ENCODE measurements at places on chromosomes 13 and 19.

DNA sequence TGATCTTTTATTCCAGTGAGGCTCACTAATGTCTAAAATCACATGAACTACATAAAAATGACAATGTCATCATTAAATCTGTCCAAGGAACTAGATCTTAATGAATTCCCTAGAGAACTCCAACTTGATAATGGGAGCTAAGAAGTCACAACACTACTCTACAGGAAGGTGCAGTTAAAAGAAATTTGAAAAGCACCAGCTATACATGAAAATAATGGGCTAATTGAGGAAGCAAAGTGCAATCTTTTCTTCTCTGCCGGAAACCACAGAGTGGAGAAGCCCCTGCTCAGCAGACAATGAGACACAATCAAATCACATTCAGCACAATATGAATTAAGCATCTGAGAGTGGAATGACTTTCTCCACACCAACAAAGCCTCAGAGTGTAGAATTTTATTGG lies 261.7 kb downstream of the LHFPL6 start:
- DNase-seq = no peak

DNA sequence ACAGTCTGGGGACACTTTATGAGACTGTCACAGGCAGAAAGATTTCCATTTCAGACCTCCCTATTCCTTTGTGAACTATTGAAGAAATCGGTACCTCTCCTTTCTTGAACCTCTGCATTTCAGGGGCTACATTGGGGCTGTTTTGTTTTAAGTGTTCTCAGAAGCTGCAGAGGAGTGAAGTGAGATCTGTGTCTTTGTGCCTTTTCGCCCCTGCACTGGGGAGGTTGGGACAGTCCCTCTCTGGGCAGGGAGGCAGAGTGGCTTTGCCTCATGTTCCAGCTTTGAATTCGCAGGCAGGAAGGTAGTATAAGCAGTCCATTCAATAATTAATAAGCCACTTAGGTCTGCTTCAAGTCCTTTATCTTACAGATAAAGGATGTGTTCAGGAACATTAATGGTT lies 9.5 kb upstream of the AMER2 start:
- no peak for DNase-seq

- DNase-seq = no peak
Observed at GRCh38 chr13:109897988-109898624, 111.7 kb upstream of the IRS2 start.

DNA sequence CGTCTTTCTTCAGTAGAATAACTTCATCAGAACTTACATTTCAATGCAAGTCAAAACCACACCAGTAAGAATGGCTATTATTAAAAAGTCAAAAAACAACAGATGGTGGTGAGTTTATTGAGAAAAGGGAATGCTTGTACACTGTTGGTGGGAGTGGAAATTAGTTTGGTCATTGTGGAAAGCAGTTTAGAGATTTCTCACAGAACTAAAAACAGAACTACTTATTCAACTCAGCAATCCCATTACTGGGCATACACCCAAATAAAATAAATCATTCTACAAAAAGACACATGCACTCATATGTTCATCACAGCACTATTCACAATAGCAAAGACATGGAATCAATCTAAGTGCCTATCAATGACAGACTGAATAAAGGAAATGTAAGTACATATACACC lies 231.2 kb downstream of the NHLRC3 start:
- no peak for DNase-seq

DNA sequence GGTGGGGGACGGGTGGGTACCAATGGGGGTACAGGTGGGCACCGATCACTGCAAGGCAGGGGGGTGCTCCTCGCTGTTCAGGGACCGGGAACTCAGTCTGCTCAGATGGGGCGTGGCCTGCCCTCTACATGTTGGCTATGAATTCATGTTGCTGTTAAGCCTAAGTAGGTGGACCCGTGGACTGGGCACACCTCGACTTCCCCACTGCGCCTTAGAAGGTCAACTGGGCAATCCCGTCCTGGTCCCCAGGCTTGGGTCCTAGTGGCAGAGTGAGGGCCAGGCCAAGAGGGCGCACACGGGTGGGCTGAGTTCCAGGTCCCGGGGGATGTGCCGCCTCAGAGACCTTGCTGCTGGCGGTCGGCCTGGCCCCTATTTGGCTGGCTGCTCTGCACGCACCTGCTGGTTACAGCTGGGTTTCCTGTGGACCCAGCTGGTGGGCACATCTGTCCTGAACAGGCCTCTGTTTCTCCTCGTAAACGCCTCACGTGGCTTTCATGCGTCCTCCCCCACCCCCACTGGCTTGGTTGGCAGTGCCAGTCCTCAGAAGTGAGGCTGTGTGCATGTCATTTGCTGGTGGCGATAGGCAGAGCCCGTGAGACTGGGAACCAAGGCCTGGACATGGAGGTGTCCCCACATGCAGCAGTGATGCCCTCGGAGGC lies 13.5 kb upstream of the ZNF554 start:
- DNase-seq = no peak

DNA sequence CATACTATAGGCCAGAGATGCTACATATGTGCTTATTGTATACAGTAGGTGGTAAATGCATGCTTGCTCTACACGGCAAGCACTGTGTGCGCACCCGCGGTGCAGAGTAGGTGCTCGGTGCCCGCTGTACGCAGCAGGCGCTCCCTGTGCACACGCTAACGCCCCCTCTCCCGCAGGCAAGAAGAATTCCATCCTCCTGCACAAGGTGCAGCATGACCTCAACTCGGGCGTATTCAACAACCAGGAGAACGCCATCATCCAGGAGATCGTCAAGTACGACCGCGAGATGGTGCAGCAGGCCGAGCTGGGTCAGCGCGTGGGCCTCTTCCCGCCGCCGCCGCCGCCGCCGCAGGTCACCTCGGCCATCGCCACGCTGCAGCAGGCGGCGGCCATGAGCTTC lies 17.7 kb downstream of the POLRMT start:
- no peak for DNase-seq

DNA sequence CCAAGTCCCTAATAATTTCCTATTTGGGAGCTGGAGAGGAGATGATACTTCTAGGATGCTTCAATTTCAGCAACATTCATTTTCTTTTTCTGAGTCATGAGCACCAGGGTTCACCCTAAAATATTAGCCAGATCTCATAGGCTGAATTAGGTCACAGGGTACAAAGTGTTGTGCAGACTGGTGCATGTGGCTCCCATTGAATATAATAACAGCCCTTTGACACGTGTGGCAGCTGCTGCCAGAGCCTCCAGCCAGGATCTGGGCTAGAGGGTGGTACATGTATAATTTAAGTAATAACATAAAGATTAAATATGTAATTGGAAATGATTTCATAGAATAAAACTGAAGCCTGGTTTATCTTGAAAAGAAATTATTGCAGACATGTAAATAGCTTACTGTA lies 244.9 kb downstream of the ATP8A2 start:
- no peak for DNase-seq

GRCh38 chr19:43315851-43316250 lies 37.6 kb upstream of the CD177 start:
- DNase-seq = no peak

GRCh38 chr13:84896128-84896527 lies 903.1 kb downstream of the SLITRK6 start:
- DNase-seq = no peak

DNA sequence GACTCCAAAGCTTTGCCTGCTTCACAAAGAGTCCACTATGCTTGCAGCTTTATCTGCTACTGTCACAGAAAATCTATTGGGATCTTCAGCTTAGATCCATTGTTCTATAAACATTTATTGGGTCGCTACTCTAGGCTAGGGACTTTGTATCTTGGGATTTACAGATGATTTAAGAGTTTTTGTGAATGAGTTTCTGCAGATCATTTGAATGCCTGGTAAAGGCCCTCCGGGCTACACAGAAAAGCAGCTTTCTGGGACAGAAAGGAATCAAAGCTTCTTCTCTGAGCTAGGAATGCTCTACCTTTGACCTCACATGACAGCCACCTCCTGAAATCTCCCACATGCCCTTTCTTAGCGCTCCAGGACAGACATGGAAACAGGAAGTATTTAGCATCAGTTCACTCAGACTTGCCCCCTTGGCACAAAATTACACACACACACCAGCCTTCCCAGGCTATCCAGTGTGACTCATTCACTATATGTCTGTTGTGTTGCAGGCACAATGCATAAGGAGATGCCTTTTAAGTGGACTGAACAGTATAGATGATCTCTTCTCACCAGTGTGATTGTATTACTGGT lies 492.4 kb downstream of the DACH1 start:
- DNase-seq = no peak

- DNase-seq = no peak
Observed at GRCh38 chr19:37999309-38000213, 92.6 kb downstream of the SIPA1L3 start.

- DNase-seq = no peak
Observed at GRCh38 chr13:101828119-101828518, 375.6 kb downstream of the ITGBL1 start.

DNA sequence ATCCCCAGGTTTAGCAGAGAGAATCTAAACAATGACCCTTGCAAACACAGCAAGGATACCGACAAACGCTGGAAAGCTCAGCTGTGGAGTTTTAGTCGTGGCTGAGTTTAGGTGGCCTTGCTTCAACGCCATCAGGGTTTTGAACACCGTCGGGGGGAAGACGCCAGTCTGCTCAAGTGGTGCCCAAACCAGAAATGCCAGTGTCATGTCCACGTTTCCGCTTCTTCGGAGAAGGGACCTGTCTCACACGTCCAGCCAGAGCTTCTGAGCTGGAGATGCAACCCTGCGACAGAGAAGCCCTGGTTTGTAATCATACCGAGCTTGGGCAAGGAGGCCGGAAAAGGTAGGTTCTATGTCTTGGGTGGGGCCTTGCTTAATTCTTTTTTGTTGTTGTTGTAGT lies 42.6 kb upstream of the ATP11A start:
- no peak for DNase-seq

DNA sequence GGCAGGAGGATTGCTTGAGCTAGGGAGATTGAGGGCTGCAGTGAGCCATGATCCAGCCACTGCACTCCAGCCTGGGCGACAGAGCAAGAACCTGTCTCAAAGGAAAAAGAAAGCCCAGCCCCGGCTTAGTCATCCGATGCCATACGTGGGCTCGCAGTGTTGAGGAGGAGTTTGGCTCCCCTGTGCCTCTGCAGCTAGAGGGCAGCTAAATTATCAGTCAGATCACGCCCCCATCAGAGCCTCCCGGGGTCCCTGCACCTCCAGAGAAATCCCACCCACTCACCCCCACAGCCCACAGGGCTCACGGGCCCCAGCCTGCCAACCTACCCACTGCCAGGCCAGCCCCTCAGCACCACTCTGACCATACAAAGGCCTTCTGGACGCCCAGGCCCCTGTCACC lies 27.6 kb downstream of the MAU2 start:
- DNase-seq = no peak

GRCh38 chr19:3547767-3548282 lies 8.9 kb downstream of the TEKTIP1 start:
- DNase-seq = no peak

- DNase-seq = no peak
Observed at GRCh38 chr19:54376610-54377285, 12.0 kb upstream of the LAIR1 start.

GRCh38 chr19:39070888-39071287 lies 13.3 kb upstream of the ACP7 start:
- DNase-seq = no peak

DNA sequence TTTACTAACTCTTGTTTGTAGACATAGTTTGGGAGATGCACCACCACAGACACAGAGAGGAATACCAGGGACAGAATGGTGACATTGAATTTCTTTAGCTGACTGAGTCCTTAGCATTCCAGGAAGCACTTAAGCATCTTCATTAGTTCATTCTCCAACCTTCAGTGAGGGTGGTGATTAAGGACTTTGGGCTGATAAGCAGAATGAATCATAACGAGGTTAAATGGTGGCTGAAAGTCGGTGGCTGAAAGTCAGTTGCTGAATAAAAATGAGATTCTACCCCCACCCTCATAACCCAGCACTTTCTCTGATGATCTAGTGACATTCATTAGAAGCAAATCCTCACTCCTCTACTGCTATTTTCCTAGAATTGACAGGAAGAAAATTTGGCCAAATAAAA lies 10.6 kb downstream of the PCDH8 start:
- DNase-seq = no peak

DNA sequence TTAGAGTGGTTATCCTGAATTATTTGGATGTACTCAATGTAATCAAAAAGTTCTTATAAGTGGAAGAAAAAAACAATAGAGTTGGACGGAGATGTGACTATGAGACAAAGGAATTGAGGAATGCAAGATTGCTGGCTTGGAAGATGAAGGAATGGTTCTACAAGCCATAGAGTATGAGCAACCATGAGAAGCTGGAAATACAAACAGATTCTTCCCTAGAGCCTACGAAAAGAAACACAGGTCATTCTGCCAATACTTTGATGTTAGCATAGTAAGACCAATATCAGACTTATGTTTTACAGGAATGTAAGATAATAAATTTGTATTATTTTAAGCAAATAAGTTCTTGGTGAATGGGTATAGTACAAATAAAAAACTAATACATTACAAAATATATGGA lies 249.2 kb downstream of the DIAPH3 start:
- DNase-seq = no peak

GRCh38 chr19:485077-485476 lies 11.2 kb upstream of the MADCAM1 start:
- no peak for DNase-seq

GRCh38 chr19:48844472-48844871 lies 8.2 kb upstream of the HSD17B14 start:
- DNase-seq = no peak

GRCh38 chr19:43667876-43668405 lies 2.0 kb downstream of the PLAUR start:
- no peak for DNase-seq

DNA sequence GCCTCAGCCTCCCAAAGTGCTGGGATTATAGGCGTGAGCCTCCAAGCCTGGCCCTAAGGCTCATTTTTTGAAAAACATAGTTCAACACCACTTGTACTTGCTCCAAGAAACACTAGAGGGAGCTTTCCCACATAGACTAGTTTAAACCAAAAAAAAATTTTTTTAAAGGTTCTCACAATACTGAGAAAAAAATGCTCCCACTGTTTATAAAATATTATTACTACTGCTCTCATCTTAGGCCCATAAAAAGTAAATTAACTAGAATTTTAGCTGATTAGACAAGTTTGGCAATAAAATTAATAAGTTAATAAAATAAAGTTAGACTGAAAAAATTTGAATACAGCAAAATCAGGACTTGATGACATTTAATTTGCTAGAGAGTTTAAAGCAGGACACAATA lies 109.5 kb downstream of the TBC1D4 start:
- DNase-seq = no peak

- DNase-seq = no peak
Observed at GRCh38 chr13:30133996-30134395, 173.4 kb downstream of the KATNAL1 start.

Measured in cortex of kidney (tissue), 1 donor.